ENCODE measurements at places on chromosomes 7 and 10.

GRCh38 chr7:55498142-55498541 lies 74.2 kb downstream of the VOPP1 start:
- no peak for DNase-seq

- no peak for DNase-seq
These were observed 36.0 kb downstream of the C10orf143 start for GRCh38 chr10:130074639-130075038.

- DNase-seq: no peak
These were observed 16.5 kb upstream of the DDIT4 start for GRCh38 chr10:72257051-72257892.

DNA sequence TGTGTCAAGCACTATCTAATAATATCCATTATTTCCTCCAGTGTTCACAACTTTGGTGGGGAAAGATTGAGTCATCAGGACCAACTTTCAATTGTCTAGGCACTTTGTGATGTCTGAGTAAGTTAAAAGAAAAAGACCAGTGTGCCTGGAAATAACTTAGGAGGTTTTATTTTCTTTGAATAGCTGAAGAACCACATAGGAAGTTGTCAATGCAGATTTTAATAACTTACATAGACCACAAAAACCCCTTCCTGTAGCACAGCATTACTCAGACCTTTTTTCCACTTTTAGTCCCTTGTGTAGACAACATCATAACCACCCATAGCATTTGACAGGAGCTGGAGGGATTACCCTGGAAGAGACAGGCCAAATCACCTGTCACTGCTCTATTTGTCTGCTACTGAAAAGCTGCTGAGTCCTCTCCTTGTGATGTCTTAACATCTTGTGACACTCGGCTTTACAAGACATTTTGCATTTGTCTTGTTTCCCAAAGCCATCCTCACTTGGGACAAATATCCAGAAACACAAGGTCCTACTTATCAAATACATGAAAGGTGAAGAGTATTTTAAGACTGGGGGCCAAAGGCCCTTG lies 241.5 kb upstream of the PTER start:
- DNase-seq: no peak

DNA sequence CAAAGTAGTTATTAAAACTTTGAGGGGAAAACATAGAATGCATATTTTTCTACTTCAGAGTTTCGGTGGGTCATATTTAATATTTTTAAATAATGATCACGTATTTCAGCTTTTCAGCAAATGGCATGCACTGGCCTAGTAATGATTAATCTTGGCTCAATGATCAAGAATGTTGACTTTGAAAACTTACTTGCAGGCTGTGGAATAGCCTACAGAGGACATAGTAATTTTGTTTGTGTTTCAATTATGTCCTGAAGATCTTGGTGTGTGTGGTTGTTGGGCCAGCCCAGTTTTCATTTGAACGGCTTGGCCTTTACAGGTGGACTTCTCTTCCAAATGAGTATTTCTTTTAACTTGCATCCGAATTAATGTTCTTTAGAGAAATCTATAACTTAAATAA lies 35.1 kb downstream of the ADD3 start:
- no peak for DNase-seq

GRCh38 chr7:50164559-50165170 lies 71.6 kb upstream of the ZPBP start:
- DNase-seq: no peak

- no peak for DNase-seq
These were observed 52.0 kb downstream of the VIPR2 start for GRCh38 chr7:159092701-159093121.

- DNase-seq: no peak
These were observed 33.0 kb downstream of the RAMP3 start for GRCh38 chr7:45190406-45191165.

GRCh38 chr10:61071580-61071979 lies 127.6 kb upstream of the RHOBTB1 start:
- DNase-seq: no peak

GRCh38 chr10:79400146-79401004 lies 45.0 kb downstream of the ZCCHC24 start:
- no peak for DNase-seq

- DNase-seq: no peak
These were observed 34.7 kb downstream of the ALOX5 start for GRCh38 chr10:45408421-45409319.

DNA sequence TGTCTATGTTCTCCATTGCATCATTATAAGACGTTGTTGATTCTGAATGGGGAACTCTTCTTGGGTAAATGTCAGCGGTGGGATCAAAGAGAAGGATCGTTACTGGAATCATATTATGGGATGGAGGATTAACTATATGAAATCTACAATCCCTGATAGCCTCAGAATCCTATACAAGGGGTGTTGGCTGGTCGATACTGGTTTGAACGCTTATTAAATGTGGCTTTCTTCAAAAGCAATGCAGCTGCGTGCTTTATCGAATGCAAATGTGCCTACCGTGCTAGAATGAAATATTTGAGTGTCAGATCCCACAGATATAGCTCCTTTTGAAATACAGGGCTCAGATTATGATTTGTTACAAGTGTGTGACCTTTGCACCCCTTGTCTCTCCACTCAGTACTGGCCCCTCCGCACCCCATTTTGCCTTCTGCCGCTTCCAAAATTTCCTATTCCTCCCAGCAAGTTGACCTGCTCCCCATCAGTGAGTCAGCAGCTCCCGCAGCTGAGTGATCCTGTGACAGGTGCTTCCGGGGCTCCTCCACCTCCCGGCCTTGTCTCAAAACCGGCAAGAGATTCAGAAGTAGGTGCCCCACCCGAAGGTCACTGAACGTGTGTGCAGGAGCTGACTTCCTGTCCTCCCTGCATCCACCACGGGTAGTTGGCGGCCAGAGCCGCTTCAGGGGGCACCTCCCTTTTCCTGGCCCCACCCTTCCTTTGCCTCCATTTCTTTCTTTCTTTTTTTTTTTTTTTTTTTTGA lies 76.6 kb downstream of the PTPRE start:
- DNase-seq: no peak

GRCh38 chr7:137094-137891 lies 55.1 kb upstream of the FAM20C start:
- DNase-seq: no peak

DNA sequence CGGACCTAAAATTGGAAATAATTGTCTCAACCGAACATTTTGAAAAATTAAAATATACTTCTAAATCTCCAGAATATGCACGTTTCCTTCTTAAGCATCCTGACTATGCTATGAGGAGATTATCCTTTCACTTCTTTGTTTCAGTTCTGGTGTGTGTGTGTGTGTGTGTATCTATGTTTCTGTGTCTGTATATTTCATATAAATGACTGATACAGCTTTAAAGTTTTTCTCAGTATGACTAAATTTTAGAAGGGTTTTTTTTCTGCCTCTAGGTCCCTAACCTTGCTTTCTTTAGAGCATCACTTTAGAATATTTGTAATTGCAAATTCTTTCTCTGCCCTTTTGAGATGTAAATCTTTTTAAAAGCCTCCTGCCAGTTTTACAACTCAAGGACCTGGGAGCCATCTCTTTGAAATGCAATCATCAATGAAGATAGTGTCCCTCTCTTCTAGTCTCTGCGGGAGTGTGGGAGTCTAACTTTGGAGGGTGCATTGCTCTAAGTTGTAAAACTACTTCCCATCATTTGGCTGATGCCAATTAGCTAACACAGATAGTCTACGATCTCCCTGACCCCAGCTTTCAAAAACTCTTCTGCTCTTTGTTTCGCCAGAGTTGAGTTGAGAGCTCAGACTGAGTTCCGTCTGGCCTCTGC lies 782.0 kb upstream of the ZWINT start:
- DNase-seq: no peak

- no peak for DNase-seq
These were observed 334.0 kb downstream of the WDR37 start for GRCh38 chr10:1390200-1390599.

DNA sequence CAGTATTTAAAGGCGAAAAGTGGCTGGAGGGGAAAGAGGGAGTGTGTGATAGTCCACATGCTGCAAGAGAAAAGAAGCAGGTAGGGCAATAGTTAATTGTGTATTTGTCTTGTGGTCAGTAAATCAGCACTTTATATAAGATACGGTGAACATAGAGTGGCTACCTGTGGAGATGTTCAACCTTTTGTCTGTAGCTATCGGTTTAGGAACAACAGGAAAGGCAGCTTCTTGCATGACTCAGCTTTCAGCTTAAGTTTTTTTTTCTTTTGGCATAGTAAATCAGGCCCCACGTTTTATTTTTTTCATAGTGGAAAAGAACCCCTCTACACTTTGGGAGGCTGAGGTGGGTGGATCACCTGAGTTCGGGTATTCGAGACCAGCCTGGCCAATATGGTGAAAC lies 14.2 kb upstream of the MTPN start:
- DNase-seq: no peak

DNA sequence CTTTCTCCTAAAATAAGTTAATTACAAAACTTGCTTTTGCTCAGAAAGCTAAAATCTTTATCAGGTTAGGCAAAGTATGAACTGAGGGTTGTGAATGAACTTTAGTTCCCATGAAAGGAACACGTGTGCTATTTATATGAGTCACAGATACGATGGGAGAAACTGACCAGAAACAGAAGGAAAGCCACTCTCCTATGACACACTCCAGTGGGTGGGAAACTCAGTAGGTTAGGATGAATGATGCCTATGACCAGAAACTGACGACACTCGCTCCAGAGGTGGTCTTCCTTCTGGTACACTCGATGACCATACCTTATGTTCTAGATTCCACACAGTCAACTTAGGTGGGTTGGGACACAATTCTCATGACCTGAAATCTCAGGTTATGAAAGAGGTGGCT lies 215.7 kb upstream of the INHBA start:
- no peak for DNase-seq

DNA sequence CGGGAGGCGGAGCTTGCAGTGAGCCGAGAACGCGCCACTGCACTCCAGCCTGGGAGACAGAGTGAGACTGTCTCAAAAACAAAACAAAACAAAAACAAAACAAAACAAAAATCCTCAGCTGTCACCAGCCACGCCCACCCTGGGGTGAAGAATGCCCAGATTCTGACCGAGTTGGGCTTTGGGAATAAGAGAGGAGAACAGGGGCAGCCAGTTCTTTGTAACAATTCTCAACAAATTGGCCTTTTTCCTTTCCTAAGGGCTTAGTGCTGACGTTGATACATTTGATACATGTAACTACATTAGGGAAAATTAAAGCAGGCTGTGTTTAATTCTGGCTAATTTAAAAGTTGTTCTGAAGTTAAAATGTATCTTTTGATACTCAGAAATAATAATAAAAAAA lies 121.0 kb downstream of the EPC1 start:
- no peak for DNase-seq

DNA sequence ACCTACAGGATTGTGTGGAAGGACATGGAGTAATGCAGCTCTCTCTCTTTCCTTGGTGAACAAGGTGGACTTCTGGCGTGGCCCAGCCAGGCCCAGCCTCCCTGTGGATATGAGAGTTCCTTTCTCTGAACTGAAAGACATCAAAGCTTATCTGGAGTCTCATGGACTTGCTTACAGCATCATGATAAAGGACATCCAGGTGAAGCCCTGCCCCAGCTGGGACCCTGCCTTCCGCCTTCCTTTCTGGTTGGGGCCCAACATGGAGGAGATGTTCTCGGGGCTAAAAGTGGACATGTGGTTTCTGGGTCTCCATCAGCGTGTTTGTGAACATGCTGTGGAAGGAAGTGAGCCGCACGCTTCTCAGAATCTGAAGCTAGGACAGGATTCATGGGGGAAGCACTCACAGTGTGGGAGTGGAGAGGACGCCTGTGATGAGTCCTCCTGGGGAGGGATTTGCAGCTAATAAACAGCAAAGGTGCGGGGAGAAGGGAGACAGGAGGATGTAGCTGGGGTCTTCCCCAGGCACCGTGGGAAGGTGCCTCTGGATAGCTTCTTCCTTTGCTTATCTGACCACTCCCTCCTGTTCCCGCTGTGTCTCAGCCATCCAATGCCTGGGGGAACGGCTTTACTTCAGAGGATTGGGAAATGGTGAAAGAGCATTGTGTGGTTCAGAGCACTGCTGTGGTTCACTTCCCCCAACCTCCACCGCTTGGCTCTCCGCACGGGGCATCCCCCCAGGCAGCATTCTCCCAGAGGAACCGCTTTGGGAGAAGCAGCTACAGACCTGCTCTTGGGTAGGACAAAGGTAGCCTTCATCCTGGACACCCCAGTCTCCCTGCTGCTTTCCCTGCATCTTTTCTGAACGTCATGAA lies 5.5 kb downstream of the CPA5 start:
- DNase-seq: no peak

GRCh38 chr10:78844960-78845607 lies 223.7 kb upstream of the ZMIZ1 start:
- no peak for DNase-seq

GRCh38 chr7:115816318-115816974 lies 214.1 kb downstream of the TFEC start:
- DNase-seq: no peak

DNA sequence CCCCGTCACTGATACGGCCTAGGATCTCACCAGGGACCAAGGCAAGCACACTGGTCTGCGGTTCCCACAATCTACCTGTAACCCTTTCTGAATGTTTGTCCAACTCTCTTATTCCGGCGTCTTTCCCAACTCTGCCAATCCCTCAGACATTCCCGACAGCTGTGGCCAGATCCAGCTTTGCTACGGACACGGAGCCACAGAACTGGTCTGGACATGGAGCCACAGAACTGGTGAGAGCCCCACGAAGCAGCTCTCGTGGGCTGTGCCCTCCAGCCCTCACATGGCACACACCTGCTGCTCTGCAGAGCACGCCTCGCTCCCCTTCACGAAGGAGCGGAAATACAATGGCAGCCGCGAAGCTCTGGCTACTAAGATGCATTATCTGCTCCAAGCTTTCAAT lies 376.8 kb downstream of the DNAJB6 start:
- no peak for DNase-seq

GRCh38 chr10:21715531-21716195 lies 181.6 kb downstream of the MLLT10 start:
- DNase-seq: no peak

GRCh38 chr10:79409726-79410085 lies 35.7 kb downstream of the ZCCHC24 start:
- no peak for DNase-seq

DNA sequence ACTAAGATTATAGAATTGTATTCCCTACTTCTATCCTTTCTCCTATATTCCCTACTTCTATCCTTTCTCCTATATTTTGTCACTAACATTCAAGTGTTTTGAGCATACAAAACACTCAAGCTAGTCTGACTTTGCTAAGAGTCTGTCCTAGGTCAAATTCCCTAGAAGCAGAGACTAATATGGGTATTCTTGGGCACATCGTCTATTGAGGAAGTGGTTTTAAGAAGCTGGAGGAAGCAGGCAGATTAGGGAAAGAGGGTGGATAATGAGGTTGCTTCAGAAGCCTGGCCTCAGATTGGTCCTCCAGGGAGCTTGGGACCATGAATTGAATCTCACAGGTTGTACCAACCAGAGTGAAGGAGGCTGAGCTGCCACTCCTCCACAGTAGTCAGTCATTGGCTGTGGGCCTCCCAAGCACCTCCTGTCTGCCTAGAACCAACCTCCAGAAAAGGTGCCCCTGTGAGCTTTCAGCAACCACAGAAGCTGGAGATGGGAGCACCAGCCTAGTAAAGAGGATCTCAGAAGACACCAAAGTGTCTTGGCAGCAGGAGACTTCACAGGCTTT lies 295.9 kb upstream of the PHF14 start:
- no peak for DNase-seq

Measured in urinary bladder (tissue), 4 donors.